ENCODE measurements at places on chromosomes 2 and 18.

GRCh38 chr18:66900837-66901236 is 296.9 kb upstream of the CDH19 start:
- no peak for ATAC-seq

GRCh38 chr2:200393191-200393590 is 86.7 kb downstream of the SPATS2L start:
- no peak for ATAC-seq

- no peak for ATAC-seq
Measured at GRCh38 chr2:226865273-226865672, 29.4 kb downstream of the RHBDD1 start.

GRCh38 chr2:161775971-161776370 is 151.8 kb downstream of the SLC4A10 start:
- no peak for ATAC-seq

DNA sequence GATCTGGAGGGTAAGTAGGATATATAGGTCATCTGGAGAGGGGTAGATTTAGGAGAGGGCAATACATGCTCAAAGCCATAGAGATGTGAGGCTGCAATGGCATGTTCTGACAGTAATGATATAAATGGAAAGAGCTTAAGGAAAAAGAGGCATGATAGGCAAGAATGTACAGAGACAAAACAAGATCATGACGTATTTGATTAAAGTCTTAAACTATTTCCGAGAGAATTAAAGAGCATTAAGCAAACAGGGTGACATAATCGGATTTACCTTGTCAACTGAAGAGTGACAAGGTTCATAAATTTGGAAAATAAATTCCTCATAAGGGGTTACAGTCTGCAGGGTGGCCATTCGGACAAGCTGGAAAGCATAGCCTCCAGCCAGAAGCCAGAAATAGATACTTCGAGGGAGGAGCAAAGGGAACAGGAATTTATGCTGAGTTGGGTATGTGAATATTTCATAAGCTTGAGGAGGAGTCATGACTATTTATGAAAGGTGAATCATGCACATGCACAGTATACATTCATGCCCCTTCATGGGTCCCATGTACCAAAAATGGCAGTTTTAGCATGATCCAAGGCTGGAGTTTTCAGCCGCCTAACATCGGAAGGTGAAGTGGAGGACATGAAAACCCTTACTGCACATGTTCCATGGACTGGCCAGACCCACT is 396.2 kb upstream of the VWC2L start:
- no peak for ATAC-seq

DNA sequence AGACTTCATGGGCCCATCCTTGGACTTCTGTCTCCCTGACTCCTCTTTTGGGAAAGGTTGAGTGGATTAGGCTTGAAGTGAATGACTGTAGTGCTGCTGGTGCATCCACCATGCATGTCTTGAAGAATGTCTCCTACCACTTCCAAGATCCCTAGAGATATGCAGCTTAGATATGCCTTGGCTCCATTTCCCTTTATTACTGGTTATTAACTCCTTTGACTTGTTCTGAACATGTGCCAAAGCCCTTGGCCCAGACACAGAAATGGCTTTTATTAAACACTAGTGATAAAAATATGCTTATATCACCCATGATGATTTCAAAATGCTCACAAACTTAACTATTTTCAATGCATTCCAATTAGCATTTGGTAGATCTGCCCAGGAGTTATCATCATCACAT is 90.0 kb upstream of the SLC14A2 start:
- no peak for ATAC-seq

DNA sequence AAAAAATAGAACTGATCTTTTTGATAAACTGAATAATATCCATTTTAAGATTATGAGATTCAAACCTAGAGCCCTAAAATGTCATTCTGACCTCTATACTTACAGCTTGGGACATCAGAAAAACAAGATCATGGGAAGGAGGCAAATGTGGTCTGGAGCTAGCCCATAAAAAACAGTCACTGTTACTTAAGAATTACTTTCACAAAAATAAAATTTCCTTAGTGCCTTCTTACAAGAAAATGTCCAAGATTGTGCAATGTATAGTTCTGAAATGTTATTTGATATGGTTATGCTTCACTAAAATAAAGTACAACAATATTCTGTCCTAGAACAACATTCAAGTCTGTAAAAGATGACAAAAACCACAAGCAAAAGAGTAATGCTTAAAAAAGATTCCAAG is 247.6 kb downstream of the DYM start:
- ATAC-seq = no peak

GRCh38 chr2:78023356-78023755 is 501.2 kb upstream of the LRRTM4 start:
- ATAC-seq = no peak

GRCh38 chr2:200943527-200944105 is 19.8 kb downstream of the ORC2 start:
- no peak for ATAC-seq

Measured in SK-N-SH treated with all-trans-retinoic acid at 6 μM for 48 hours (cell line).